ENCODE measurements at places on chromosomes 1 and 21.
A peak's percentile ranks its signal among the peaks of the same experiment; 100 is the strongest.

DNA sequence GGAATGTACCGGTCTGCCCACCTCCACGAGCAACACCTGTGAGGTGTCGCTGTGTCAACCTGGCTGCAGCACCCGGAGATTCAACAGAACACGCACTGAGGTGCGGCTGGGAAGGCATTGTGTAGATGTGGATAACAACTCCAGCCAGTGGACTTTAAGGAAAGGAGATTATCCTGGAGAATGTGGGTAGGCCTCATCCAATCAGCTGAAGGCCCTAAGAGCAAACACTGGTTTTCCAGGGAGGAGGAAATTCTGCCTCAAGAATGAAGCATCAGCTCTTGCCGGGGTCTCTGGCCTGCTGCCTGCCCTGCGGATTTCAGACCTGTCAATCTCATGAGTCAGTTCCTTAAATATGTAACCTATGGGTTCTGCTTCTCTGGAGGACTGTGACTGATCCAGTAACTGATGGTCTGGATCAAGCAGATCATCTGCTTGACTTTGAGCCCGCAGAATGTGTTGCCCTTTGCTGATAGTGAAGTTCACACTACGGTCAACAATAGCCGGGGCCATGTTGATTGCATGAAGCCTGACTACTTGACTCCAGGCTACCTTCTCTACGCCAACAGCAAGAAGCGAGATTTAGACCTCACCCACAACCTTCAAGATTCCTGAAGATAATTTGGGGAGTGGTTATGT, 15.9 kb upstream of the PRDM15 start:
- no peak for DNase-seq

DNA sequence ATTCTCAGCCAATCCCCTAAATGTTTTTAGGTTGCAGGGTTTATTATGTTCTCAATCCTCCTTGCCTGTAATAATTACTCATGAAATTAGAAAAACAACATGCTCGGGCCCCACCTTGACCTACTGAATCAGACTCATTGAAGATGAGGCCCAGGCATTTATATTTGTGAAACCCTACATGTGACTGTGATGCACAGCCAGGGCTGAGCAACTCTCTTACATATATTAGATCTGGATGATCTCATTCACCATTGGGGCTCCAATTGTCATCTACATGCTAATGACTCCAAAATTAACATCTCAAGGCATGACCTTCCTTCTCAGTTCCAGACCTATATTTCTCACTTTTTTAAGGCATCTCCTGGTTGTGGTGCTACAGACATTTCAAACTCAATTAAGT, 103.3 kb downstream of the WDR3 start:
- no peak for DNase-seq

DNA sequence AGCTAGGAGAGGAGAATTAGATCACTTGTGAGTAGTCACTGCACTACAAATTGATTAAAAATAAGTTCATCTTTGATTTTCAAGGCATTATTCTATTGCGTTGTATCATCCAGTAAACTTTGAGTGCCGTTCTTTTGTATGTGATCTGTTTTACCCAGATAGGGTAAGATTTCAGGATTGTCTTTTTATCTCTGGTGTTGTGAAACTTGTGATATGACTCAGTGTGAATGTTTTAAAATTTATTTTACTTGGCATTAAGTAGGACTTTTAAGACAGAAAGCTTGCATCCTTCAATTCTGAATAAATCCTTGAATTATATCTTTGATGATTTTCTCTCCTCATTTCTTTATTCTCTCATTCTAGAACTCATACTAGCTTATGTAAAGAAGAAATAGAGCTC, 93.3 kb upstream of the ADAMTS5 start:
- no peak for DNase-seq

GRCh38 chr1:110615548-110616130, 9.5 kb upstream of the KCNA2 start:
- no peak for DNase-seq

DNA sequence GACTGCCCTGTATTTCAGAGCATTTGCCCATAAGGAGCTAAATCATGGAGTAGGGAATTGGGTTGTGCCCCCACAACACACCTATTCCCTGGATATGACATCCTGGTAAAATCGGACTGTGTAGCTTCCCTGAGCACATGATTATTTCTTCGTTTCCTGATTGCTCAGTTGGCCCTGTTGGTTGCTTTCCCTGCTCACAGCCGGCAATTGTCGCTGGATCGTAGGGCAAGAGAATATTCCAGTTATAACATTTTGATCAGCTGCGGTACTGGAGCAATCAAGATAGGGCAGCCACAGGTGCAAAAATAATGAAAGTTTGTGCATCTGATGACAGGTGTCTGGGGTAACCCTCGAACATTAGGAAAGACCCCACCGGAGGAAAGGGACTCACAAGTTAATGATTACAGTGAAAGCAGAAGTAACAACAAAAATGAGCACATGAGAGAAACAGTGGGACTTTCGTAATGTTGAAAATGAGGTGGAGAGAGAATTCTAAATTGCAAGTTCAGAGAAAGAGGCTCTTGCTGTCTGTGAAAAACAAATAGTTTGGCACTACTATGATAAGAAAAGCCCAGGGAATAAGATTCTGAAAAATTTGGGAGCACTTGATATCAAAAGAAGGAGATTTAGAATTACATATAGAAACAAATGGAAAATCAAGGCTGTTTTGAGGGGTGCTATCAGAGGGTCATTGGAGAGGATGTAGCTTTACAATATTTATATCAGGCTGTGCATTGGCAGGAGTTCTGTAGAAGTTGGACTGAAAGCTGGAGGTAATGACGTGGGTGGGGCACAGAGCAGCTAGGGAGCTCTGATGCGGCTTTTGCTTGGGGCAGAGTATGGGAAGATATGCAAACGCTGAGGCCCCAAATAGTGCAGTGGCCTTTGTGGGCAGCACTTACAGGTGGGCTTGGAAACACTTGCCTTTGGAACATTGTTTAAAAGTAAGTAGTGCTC, at the start of gene MAB21L3:
TSS of gene MAB21L3 (plus strand) at position 833 of the 957 bp plus-strand sequence. CDS start 1,217 bp downstream, outside the sequence.
- no peak for DNase-seq

DNA sequence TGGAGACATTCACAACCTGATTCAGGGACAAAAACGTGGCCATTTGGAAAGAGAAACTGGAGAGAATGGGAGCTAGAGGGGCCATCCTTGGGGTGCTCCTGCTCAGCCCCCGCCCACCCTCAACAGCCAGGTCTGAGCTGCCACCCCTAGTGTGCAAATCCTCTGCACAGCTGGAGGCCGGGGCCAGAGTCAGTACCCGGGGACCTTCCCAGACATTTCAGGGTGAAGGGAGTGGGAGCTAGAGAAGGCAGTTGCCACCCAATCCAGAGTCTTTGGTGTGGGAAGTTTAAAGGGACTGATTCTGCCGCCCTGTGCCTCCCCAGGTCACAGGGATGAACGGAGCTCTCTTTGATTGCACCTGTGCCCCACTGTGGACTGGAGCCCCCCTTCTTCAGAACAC, 397.4 kb downstream of the MATN1 start:
- no peak for DNase-seq

GRCh38 chr1:39845569-39846566, 37.4 kb downstream of the TRIT1 start:
- peak; percentile 44 for DNase-seq

DNA sequence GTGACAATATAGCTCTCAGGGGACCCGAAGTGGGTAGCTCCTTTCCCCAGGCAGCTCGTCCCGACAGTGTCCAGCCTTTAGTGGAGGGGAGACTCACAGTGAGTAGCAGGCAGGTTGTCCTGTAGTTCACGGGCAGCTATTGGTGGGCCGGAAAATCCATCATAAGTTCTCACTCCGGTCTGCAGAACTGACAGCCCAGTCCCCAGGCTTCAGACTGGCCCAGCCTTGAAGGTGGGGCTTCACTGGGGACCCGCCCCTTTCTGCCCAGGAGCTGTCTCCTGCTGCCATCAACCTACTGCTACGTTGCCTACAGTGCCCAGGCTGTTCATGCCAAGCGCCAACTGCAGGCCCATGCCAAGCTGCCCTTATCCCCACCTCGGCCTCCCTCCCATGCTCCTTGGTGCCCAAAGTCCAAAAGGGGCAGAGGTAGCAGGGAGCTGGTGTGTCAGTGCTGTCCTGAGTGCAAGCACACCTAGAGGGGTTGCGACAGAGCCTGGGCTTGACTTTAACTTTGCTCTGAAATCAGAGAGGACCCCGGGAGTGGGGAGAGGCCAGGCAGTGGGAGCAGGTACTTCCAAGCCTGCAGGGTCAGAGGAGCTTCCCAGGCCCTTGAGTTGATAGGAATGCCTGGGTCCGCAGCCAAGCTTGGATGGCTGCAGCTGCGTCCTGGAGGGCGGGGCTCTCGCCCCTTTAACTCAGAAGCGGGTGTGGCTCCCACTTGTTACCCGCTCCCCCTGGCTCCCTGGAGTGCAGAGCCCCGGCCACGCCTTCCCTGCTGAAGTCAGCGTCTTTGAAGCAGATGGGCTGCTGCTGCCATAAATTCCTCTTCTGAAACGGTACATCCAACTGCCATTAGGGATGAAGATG, 1144.3 kb upstream of the NCAM2 start:
- no peak for DNase-seq

DNA sequence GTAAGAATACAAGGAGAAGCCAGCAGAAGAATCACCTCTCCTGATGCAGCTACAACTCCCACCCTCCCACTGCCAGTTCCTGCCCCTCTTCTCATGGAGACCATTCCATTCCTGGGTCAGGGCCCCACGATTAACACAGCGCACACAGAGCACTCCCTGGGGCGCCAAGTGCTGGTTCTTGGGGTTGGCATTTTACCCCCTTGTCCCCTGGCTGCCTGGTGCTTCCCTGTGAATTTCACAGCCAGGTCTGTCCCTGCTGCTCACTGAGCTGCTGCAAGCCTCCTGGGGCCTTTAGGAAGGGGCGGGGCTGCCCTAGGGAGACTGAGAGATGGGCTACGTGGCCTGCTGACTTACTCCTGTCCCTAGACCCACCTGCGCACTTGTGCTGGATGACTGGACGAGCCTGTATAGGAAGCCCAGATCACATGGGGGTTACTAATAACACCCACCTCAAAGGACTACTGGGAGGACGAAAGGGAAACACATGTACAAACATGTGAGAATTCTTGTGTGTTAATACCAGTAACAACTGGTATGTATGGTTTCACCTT, 4.8 kb downstream of the ZNF672 start:
- no peak for DNase-seq

- no peak for DNase-seq
These were observed 49.4 kb downstream of the TBCE start for GRCh38 chr1:235416662-235417049.

- no peak for DNase-seq
These were observed 2.2 kb upstream of the RUNX3 start for GRCh38 chr1:24932284-24932683.

- DNase-seq: no peak
These were observed 4.1 kb downstream of the KRTAP13-4 start for GRCh38 chr21:30434033-30434631.

DNA sequence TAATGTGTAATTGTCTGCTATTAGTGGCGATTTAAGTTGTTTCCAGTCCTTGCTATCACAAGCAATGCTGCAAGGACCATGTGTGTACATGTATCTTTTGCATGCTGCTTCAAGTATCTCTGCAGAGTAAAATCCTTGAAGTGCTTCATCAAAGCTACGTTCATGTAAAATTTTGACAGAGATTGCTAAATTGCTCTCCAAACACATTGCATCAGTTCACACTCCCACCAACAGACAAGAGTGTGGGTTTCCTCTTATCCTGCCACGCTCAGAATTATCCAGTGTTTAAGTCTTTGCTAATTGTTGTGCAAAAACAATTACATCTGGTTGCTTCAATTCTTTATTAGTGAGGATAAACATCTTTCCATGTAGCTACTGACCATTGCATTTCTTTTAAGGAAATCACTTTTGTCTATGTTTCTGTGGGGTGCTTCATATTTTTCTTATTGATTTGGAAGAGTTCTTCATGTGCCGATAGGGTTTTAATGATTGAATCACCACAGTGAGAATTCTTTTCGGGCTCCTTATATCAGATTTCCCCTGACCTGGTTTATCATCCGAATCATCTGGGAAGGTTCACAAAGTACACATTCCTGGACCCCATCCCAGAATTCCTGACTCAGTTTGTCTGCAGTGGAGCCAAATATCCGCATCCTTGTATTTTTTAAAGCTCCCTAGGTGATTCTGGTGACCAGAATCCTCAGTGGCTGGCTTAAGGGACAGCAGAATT, 56.3 kb upstream of the GALNT2 start:
- no peak for DNase-seq

DNA sequence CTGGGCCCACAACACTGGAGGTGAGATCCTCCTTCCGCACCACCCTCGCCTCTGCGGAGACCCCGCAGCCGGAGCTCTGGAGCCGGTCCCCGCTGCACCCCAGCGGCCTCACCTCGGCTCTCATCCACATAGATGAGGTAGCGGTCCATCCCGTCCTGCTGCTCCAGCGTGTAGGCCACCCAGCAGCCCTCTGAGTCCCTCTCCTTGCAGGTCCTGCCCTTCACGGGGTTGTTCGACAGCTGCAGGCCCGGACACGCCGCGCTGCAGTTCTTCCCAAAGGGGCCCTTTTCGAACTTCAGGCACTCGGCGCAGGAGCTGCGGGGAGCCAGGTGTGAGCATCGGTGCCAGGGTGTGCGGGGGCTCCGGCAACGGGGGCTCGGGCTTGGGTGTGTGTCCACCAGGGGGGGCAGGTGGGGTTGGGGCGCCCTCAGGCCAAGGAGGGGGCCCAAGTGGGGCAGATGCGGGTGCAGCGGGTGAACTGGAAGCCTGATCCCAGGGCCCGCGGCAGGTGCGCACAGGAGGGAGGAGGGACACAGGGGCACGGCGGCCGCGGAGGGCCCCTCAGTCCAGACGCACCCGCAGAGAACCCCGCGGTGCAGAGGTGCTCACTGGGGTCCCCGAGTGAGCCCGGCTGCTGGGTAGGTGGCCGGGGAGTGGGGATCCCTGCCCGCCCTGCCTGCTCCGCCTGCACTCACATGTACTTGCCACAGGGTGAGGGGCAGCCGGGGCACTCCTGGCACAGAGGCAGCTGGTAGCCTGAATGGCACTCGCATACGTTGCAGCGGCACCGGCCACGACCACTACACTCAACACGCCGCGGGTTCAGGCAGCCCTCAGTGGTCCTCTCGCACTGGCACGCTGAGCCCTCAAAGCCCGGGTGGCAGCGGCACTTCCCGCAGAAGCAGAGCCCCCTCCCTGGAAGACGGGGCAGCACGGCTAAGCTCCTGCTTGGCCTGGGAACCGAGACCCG, 15.4 kb upstream of the PTTG1IP start:
- no peak for DNase-seq

- no peak for DNase-seq
These were observed 380.9 kb upstream of the PTBP2 start for GRCh38 chr1:96340686-96341085.
